G401 (cell line): ENCODE measurements at places on chromosomes 13 and 19. TPM values are rescaled to one million over a fixed set of nuclear protein-coding genes. Genes with fewer than 3 reads are reported as not detected.

The FFAR3 gene
- not detected in 2 replicates for total RNA-seq

DNA sequence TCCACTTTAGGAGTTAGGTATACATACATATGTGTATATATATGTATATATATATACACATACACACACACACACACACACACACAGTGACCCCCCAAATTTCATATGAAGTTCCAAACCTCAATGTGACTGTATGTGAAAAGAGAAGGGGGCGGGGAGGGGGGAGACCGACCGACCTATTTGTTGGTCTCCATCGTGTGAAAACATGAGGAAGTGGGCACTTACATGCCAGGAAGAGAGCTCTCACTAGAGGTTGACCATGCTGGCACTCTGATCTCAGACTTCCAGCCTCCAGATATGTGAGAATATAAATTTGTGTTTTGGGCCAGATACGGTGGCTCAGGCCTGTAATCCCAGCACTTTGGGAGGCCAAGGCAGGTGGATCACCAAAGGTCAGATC lies 24.6 kb downstream of the ZNF562 start:
- no peak for DNase-seq

The CDC42EP5 gene
- total RNA-seq = 85.4 and 87.3 TPM in 2 replicates

DNA sequence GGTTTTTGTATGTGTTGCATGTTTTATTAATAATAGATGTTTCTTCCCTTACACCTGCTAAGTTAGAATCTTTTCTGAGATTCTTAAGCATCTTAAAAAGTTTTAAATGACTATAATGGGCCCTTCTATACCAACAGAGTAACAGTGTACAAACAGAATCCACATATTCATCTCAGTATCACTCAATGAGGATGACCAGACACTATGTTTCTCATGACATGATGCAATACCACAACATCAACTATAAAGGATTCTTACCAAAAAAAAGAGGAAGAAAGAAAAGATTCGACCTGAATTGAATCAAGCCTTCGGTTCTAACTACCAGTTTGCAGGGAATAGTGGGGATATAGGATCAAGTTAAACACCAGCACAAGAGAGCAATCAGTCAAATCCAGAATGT lies 56.5 kb downstream of the INTS6 start:
- no peak for DNase-seq

The C19orf67 gene
- total RNA-seq = not detected in 2 replicates

The RHPN2 gene
- 10.1 and 10.6 TPM in 2 replicates for total RNA-seq

GRCh38 chr13:75443356-75443958 lies 38.5 kb downstream of the TBC1D4 start:
- no peak for DNase-seq

The SIGLEC12 gene
- not detected in 2 replicates for total RNA-seq

DNA sequence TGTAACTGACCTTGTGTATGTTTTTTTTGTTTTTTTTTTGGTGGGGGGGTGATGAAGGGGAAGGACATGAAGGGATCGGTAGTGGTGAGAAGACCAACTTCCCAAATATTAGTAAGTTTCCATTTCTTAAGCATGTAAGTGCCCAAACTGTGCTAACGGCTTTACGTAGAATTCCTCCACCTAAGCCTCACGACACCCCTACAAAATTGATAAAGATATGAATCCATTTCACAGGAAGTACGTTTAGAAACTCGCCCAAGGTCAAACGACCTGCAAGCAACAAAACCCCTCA lies 649 bp downstream of the UQCRFS1 start:
- DNase-seq = no peak

DNA sequence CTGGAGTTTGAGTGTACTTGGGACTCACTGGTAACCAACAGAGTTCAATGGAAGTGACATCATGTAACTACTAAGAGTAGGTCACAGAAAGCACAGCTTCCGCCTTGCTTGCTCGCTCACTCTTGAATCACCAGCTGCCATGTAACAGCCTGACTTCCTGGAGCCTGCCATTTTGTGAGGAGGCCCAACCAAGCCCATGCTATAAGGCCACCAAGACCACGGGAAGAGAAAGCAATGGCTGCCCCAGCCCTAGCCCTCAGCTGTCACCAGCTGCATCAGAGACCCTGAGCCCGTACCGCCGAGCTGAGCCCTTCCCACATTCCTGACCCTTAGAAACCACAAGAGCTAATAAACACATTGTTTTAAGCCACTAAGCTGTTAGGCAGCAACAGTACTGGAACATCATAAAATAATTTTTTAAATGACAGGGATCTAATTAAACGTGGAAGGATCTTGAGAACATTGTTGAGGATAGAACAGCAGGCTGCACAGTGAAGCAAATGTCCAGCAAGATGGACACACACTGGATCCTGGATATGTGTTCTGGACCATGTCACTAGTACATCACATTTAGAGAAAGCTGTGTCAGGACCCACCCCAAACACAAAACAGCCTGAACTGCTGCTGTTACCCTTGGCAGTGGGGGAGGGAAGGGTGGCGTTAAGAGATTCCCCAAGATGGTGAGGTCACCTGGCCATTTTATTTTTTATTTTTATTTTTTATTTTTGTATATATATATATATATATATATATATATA lies 21.7 kb upstream of the LDLR start:
- DNase-seq = no peak

GRCh38 chr13:80012251-80012650 lies 328.7 kb downstream of the SPRY2 start:
- no peak for DNase-seq

GRCh38 chr13:45339867-45340266 lies 1.1 kb downstream of the TPT1 start:
- DNase-seq = no peak

- DNase-seq = no peak
These were observed 2.7 kb downstream of the DACH1 start for GRCh38 chr13:71864094-71864985.

GRCh38 chr13:25778365-25778764 lies 273.5 kb downstream of the SHISA2 start:
- DNase-seq = no peak

The ZGLP1 gene
- 0.55 and 1.6 TPM in 2 replicates for total RNA-seq

The ZNF99 gene
- total RNA-seq = not detected in 2 replicates

- DNase-seq = no peak
These were observed 581.5 kb upstream of the KLF12 start for GRCh38 chr13:74715718-74716117.

DNA sequence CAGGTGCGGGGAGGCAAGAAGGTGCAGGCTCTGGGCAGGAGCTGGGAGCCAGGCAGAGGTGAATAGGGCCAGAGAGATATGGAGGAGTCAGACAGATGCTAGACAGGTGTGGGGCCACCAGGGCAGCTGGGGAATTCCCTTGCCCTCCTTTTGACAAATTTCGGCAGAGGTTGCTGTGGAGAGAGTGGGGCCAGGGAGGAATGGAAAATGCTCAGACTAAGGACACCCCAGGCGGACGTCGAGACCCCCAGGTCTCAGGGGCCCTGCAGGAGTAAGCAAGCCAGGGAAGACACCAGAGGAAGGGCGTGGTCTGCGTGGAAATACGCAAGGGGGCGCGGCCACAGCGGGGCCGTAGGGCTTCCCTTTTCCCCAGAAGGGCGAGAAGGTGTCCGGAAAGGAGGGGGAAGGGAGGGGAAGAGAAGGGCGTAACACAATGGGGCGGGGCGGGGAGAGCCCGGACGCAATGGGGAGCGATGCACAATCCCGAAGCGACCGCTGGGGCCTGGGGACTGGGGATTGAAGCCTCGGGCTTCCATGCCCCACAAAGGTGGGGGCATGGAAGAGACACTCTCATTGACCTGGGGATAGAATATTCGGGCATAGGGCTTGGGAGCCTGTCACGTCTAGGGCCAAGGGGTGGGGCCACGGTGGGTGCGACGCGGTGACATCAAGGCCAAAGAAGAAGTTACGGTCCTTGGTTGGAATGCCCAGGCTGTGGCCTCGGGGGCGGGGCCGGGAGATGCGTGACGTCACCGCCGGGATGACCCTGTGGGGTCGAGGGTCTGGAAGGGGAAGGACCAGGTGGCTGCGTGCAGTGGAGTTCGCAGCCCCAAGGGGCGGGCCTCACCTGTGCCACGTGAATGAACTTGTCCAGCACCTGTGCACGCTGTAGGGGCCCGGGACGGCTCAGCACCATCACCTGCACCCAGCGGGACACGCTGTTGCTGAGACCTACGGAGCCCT lies 8.2 kb downstream of the RASGRP4 start:
- no peak for DNase-seq

DNA sequence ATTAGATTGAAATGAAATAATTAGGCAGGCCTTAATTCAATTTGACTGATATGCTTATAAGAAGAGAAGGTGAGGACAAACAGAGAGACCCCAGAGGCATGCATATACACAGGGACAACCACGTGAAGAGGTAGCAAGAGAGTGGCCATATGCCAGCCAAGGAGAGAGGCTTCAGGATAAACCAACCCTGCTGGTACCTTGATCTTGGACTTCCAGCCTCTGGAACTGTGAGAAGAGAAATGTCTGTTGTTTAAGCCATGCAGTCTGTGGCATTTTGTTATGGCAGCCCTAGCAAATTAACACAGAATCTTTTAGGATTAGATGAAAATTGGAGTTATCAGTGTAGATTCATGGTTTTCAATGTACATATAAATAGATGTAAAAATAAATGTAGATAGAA lies 120.1 kb downstream of the KCTD15 start:
- no peak for DNase-seq

DNA sequence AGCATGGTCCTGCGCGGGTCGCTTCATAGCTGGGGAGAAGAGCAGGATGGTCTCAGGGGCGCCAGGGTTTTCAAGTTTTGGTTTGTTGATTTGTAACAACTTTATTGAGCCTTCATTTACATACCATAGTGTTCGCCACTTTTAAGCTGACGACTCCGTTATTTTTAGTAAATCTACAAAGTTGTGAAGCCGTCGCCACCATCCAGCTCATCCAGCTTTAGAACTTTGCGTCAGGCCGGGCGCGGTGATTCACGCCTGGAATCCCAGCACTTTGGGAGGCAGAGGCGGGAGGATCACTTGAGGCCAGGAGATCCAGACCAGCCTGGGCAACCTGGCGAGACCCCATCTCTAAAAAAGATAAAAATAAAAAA lies 404 bp downstream of the C19orf44 start:
- DNase-seq = no peak

The CKM gene
- total RNA-seq = 8.1 and 9.7 TPM in 2 replicates

DNA sequence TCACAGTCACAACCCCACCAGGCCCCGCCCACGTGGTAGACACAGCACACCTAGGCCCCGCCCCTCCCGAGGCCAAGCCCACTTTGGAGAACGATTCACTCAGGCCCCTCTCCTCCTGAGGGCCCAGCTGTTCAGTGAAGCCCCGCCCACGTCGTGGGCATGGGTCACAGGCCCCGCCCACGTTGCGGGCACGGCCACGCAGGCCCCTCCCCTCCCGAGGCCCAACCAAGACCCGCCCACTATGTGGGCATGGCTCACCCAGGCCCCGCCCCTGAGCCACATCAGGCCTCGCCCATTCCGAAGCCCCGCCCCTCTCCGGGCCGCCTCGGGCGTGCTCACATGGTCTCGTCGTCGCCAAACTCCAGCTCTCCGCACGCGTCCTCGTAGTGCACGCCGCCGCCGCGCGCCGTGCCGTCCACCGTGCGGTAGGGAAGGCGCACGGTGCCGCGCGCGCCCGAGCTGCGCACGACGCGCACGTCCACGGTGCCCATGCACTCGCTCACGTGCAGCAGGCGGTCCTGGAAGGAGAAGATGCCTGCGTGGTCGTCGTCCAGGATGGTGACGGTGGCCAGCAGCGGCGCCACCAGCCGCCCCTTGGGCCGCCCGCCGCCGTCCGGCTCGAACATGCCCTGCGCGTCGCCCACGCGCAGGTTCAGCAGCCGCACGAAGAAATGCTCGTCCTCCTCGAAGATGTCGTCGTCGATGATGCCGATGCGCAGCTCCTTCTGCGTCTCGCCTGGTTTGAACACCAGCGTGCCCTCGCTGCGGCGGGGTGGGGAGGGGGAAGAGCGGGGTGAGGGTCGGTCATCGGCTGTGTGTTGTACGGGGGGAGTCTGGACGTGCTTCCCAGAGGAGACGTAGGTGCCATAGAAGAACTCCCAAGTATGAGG lies 24.0 kb downstream of the SLC8A2 start:
- no peak for DNase-seq

The ADM5 gene
- total RNA-seq = 1.1 and 1.7 TPM in 2 replicates

The S1PR4 gene
- total RNA-seq = not detected in 2 replicates

- no peak for DNase-seq
These were observed 991 bp downstream of the OBI1 start for GRCh38 chr13:78657699-78658629.

GRCh38 chr19:48379058-48379457 lies 12.3 kb downstream of the KDELR1 start:
- no peak for DNase-seq

DNA sequence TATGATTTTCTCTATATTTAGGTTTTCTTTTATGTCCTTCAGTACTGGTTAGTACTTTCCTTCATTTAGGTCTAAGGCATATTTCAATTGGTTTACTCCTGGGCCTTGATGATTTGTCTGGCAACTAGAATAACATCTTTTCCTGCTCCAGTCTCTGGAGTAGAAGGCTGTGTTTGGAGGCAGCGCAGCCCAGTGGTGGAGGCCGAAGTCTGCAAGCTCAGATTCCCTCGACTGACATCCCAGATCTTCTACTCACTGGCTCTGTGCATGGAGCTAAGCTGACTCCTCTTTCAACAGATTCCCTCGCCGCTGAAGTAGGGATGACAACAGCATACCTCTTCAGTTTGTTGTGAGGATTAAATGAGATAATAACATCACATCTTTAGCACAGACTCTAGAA lies 141.0 kb downstream of the RAP2A start:
- no peak for DNase-seq

DNA sequence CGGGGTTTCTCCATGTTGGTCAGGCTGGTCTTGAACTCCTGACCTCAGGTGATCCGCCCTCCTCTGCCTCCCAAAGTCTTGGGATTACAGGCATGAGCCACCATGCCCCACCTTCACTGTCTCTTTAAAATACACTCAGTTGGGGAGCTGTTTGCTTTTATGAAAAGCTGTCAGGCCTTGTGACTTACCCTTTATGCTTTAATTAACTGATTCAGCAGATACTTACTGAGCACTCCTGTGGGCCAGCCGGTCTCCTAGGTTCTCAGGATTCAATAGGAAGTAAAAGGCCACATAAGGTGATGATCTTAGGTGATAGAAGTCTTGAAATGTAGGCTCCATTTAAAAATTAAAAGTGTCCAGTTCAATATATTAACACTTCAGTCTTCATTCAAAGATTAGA lies 7.5 kb downstream of the UBAC2 start:
- DNase-seq = no peak

GRCh38 chr13:94325650-94326049 lies 153.8 kb downstream of the DCT start:
- no peak for DNase-seq

DNA sequence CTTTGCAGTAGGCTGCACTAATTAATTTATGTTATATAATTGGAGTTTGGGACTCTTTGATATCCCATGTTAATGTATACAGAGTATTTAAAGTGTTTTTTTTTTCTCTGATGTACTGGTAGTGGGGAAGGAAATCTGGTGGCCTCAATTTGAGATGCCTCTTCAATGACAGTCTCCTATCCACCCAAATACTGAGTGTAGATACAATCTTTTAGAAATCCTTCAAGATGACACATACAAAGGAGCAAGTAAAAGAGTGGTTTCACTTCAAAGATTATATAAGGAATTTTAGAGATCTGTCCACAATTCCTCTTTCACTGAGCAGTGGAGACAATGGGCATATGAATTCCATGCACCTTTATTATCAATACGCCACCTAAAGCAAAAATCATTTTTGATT lies 15.1 kb downstream of the NALCN start:
- DNase-seq = no peak

The CPT1C gene
- total RNA-seq = 38.8 and 54.5 TPM in 2 replicates

- peak; percentile 71 for DNase-seq
These were observed 56.1 kb downstream of the CDK8 start for GRCh38 chr13:26310003-26310402.

GRCh38 chr19:50415661-50416033 lies 3.1 kb upstream of the SPIB start:
- no peak for DNase-seq

The GJA3 gene
- 2.8 and 3.6 TPM in 2 replicates for total RNA-seq

- no peak for DNase-seq
These were observed 3.3 kb downstream of the OR10H1 start for GRCh38 chr19:15812060-15812722.
